ENCODE measurements at places on chromosomes 11 and 22. TPM values are rescaled to one million over a fixed set of nuclear protein-coding genes. Genes with fewer than 3 reads are reported as not detected.

The ISX gene
- total RNA-seq, result not detected

The ALKBH3 gene
- total RNA-seq, result 29.1 TPM

The NXPE4 gene
- not detected for total RNA-seq

The RASD2 gene
- total RNA-seq, result not detected

The TSPAN18 gene
- 26.3 TPM for total RNA-seq

The PPFIBP2 gene
- 4.6 TPM for total RNA-seq

The FADD gene
- 52.0 TPM for total RNA-seq

The RIN1 gene
- total RNA-seq, result 5.9 TPM

The CD3G gene
- not detected for total RNA-seq

The CCDC116 gene
- 0.13 TPM for total RNA-seq

The UPB1 gene
- under 0.01 TPM for total RNA-seq

The CDC42BPG gene
- 0.13 TPM for total RNA-seq

The OR10A5 gene
- total RNA-seq, result not detected

The HSPB2 gene
- total RNA-seq, result not detected

The CASP5 gene
- total RNA-seq, result not detected

The ARHGAP42 gene
- total RNA-seq, result 7.5 TPM

The MUC5AC gene
- total RNA-seq, result not detected

The KRTAP5-8 gene
- total RNA-seq, result not detected

The PNPLA5 gene
- total RNA-seq, result not detected

The CLTCL1 gene
- total RNA-seq, result 3.5 TPM

The CCDC15 gene
- total RNA-seq, result 2.6 TPM

The MIOX gene
- total RNA-seq, result 0.13 TPM

Measured in dermis microvascular lymphatic vessel endothelial cell (primary cell).